ENCODE measurements at places on chromosomes 2 and 18.

GRCh38 chr18:10201659-10202058 is 252.8 kb upstream of the APCDD1 start:
- no peak for DNase-seq

- DNase-seq, result no peak
These were observed 71.7 kb downstream of the PIEZO2 start for GRCh38 chr18:11077548-11078187.

- peak; percentile 66 for DNase-seq
These were observed 39.1 kb upstream of the FAM136A start for GRCh38 chr2:70340761-70341476.

DNA sequence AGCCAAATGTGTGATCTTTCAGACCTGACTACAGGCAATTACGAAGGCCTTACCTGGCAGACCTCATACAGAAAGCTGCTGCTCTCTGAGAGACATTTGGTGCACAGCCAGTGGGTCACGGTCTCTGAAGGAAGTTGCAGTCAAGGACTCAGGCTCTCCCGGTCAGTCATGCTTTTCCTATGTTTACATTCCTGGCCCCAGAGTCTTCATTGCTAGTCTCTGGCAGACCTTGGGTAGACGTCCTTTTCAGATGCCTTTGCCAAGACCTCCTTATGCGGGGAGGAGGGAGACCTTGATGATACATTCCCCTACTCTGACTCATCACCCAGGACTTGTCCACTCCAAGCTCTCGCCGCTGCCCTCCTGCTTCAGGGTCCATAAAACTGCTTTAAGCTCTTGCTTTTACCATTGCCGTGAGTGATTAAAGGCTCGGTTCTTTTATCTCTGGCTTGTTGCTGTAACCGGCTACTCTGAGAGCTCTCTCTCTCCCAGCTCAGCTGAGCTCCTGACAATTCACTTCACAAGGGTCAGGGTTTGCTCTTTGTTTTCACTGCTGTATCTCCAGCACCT is 62.0 kb upstream of the SLC35F5 start:
- no peak for DNase-seq

DNA sequence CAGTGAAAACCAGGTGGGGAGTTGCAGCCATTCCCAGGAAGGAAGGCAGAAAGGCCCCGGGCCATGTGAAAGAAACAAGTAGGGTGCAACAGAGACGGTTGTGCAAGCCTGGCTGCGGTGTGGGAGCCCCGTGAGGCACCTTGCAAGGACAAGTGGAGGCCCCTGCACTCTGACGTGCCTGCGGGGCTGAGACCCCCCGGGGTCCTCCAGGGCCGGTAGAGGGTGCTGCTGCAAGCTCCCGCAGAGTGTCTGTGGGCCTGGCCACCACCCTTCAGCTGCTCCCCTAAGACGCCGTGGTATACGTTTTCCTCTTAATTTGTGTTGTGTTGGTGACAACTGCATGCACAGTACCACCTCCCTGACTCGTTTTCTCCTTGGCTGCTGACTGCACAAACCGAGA is 27.4 kb upstream of the MC5R start:
- DNase-seq, result no peak

- peak; percentile 86 for DNase-seq
These were observed 86.5 kb upstream of the PPP1CB start for GRCh38 chr2:28665041-28665704.

DNA sequence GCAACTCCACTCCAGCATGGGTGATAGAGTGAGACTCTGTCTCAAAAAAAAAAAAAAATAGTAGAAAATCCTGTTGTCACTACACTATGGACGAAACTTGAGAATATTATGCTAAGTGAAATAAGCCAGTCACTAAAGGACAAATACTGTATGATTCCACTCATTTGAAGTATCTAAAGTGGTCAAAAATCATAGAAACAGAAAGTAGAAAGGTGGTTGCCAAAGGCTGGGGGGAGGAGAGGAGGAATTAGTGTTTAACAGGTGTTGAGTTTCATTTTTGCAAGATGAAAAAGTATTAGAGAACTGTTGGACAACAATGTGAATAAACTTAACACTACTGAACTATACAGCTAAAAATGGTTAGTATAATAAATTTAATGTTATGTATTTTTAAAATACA is 18.8 kb upstream of the RMP24 start:
- no peak for DNase-seq

DNA sequence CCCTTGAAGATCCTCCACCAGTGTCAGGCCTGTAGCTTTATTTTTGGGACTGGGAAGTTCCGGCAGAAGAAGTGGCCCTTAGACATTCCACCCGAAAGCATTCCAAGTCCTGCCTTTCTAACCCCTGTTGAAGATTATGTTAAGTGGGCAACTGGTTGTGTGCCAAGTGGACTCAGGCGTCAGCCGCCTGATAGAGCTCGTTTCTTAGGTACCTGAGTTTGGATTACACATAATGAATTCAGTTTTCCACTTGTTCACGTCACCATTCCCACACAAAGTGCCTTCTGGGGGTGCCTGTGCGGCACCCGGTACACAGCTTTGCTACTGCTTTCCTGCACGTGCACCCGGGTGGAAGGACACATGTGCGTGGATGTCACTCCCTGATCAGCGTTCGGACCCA is 156.5 kb downstream of the PTGR3 start:
- no peak for DNase-seq

- peak; percentile 8 for DNase-seq
These were observed 25.9 kb downstream of the CD8A start for GRCh38 chr2:86764661-86765309.

GRCh38 chr2:9256147-9256546 is 49.5 kb downstream of the ASAP2 start:
- no peak for DNase-seq

DNA sequence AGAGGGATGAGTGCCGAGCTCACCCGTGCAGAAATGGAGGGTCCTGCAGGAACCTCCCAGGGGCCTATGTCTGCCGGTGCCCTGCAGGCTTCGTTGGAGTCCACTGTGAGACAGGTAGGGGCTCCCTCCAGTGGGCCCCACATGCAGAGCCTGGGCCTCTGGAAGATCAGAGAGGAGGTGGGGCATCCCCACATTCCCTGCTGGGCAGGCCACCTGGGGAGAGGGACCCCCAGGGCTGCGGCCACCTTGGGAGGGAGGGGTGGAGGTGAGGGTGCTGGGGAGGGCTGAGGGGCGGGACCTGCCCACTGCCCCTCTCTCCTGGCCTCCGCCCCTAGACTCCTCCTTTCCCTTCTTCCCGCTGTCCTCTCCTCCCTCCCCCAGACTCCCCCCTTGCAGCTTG is 38.5 kb downstream of the MTERF4 start:
- peak; percentile 48 for DNase-seq

DNA sequence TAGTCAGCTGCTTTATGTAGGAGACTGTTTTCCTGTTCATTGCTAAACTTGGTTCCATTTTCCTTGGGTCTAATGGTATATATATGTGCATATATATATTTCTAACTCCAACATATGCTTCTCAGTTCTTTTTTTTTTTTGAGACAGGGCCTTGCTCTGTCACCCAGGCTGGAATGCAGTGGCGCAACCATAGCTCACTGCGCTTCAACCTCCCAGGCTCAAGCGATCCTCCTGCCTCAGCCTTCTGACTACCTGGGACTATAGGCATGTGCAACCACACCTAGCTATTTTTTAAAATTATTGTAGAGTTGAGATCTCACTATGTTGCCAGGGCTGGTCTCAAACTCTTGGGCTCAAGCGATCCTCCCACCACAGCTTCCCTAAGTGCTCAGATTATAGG is 22.1 kb downstream of the STPG4 start:
- no peak for DNase-seq

DNA sequence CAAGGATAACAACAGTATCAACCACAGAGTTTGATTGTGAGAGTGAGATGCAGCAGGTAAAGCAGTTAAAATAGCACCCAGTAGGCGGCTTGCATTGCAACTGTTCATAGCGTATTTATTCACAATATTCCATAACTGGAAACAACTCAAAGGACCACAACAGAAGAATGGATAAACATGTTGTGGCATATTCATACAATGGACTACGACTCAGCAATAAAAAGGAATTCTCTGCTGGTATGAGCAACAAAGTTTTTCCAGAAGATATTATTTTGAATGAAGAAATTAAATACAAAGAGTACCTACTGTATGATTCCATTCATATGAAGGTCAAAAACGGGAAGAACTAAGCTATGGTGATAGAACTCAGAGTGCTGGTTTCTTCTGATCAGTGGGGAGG is 25.2 kb downstream of the GPATCH11 start:
- no peak for DNase-seq

GRCh38 chr2:147223119-147223518 is 621.7 kb upstream of the ACVR2A start:
- no peak for DNase-seq

Data from NCI-H345 (cell line).